Lung microvascular endothelial cell (primary cell): ENCODE measurements at places on chromosomes 4 and X. TPM values are rescaled to one million over a fixed set of nuclear protein-coding genes. Genes with fewer than 3 reads are reported as not detected.
A peak's percentile ranks its signal among the peaks of the same experiment; 100 is the strongest.

GRCh38 chr4:145183581-145183980 lies 3.2 kb upstream of the OTUD4 start:
- no peak for DNase-seq

The UGT2B17 gene
- not detected in 2 replicates for total RNA-seq

The ZAR1 gene
- total RNA-seq = not detected in 2 replicates

The TENM3 gene
- 21.4 and 45.4 TPM in 2 replicates for total RNA-seq

DNA sequence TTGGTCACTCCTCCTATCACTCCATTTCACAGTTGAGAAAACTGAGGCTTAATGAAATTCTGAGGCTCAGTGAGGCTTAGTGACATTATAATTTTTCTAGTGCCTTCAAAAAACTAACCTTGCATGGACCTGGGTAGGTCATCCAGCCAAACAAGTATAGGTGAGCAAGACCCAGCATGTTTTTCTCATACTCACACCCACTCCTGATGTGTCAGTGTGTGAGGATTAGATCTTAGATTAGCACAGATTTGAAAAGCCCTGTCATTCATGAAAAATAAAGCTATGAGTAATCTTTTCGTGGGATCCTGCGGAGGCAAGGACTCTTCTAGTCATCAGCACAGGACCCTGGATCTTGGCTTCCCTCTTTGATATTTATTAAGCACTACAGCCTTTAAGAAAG lies 146.7 kb downstream of the CHIC2 start:
- DNase-seq = peak; percentile 23

GRCh38 chr4:119795986-119796578 lies 167.5 kb upstream of the PDE5A start:
- DNase-seq = no peak

DNA sequence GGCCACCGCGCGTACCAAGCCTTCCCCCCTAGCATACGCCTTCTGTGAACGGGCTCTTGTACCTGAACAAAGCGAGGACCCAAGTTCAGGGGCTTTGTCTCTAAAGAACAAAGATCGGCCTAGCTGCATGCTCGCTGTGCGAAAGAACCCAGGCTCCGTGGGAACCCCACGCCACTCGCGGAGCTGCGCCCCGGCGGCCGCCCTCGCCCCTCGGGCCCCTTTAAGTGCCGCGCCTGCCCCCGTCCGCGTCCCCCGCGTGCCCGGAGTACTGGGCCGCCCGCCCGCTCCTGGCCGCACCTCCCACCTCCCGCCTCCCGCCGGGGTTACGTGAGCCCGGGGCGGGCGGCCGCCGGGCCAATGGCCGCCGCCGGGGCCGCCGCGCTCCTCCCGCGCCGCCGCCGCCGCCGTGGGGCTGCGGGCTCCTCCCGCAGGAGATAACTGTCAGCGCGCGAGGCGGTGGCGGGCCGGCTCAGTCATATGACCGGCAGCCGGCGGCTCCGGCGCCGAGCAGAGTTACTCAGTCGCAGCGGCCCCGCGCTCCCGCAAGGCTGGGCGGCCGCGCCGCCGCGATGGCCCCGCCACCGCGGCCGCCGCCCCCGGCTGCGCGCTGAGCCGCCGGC lies at the start of gene FNIP2:
Gene FNIP2, plus strand, starts transcription at position 472 of the 620 bp plus-strand sequence. CDS start 187 bp downstream, outside the sequence.
- peak; percentile 90 for DNase-seq

DNA sequence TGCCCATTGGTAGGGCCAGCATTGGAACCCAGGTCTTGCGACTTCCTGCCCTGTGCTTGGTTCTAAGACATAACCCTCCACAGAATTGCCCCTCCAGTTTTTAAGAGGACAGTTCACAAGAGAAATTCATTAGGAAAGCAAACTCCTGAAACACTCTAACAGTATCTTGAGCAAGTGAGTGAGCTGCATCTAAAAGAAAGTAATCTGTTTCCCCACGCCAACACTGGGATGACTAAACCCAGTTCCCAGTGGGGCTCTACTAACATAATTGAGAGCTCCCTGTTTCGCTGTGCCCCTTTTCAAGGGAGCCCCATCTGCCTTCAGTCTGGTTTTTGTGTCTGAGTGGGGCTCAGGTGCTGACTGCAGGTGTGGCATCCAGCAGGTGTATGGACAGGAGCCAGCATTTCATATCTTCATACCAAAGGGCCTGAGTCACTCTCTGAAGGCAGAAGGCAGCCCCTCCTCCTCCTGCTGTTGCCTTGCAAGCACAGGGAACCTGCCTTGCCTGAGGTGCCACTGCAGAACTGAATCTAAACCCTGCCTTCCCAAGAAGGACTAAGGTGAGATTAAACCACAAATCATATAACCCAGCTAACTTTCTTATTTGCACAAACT lies 8.0 kb downstream of the AMOT start:
- DNase-seq = no peak

DNA sequence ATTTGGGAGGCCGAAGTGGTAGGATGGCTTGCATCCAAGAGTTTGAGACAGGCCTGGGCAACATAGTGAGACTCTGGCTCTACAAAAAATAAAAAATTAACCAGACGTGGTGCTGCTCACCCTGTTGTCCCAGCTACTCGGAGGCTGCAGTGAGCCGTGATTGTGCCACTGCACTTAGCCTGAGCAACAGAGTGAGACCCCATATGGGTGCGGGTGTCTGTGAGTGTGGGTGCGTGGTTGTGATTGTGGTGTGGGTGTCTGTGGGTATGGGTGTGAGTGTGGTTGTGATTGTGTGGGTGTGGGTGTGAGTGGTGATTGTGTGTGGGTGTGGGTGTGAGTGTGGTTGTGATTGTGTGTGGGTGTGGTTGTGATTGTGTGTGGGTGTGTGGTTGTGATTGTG lies 114.6 kb downstream of the UBE2K start:
- no peak for DNase-seq
